Activated CD8-positive, alpha-beta memory T cell treated with anti-CD3 and anti-CD28 coated beads, Interleukin-2, amount 10 ng/mL, durations not matched to agents 7 days and 5 days (primary cell): ENCODE measurements at places on chromosomes 3 and 15.
A peak's percentile ranks its signal among the peaks of the same experiment; 100 is the strongest.

DNA sequence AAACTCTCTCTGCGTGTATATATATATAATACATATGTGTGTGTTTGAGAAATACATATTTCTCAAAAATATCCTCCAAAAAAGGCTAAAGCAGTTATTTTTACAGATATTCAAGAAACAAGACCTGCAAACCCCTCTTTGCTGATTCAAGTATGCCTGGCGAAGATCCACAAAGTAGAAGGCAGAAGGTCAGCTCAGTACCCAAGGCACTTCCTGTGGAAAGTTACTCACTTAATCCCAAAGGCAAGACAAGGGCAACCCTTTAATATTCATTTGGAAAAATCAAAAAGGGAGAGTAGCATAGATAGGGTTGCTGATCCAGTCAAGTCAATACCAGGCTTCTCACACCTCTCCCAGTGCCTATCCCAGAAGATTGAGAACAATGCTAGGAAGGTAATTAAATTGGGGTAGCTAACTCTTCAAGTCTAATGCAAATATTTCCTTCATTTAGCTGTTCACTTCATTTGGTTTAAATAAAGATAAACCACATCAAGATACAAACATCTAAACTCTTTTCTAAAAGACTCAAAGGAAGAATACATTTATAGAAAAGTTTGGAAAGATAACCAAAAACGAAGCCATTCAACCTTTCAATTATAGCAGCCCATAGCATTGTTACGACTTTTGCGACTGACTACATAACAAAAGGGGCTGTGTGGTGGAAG, 7.2 kb downstream of the COX17 start:
- DNase-seq: no peak

GRCh38 chr15:78195735-78196201, 38.6 kb downstream of the ACSBG1 start:
- peak; percentile 61 for DNase-seq

- DNase-seq: no peak
These were observed 287.5 kb downstream of the PTPRG start for GRCh38 chr3:61848885-61849284.

- no peak for DNase-seq
These were observed 192.8 kb upstream of the TBC1D5 start for GRCh38 chr3:17935222-17935621.

DNA sequence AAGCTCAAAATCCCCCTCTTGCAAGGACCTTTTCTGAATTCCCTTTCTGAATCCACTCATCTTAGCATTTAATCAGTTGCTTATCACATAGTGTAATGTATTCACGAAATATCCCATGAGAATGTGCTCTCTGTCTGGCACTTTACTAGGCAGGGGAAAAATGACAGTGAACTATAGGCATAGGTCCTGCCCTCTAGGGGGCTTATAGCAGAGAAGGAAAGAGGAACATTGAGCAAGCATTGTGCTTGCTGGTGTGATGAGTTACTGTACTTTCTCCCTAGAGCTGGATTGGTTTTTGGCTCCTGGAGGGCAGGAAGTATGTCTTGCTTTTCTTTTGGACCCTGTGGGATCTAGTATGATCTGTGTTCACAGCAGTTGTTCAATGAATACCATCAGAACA, 26.5 kb downstream of the DUOX2 start:
- no peak for DNase-seq

- DNase-seq: no peak
These were observed 241.6 kb downstream of the GAP43 start for GRCh38 chr3:115864911-115865310.

DNA sequence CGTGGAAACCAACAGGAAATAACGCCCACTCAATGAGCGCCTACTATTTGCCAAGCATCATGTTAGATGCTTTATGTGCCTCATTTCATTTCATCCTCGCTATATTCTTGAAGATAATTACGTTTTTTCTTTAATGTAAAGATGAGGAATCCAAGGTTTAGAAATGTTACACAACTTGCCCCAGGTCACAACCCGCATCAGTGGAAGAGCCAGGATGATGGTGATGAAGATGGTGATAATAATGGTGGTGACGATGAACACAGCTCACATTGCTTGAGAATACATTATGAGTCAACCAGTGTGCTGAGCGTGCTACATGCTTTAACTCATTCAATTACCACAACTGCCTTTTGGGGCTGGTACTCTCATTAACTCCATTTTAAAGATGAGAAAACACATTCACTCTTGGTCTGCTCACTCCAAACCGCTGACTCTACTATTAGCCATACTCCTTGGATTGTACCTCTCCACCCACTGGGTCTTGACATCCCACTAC, 21.5 kb upstream of the MYO1E start:
- no peak for DNase-seq

DNA sequence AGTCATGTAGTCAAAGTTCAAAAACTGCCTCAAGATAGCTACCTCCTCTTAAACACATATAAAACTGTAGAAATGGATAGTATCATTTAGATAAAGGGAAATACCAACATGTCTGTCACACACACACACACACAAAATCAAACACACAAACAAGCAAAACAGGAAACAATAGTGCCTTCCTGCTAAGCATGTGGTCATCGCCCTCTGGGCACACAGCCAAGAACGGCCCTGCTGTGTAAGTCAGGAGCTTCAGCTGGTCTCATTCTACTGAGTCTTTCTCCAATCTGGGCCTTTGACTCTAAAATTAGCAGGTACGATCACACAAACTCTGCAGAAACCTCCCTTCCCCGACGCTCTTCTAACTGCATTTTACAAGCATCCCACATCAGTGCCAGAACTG, 272.2 kb upstream of the CHRNA7 start:
- DNase-seq: no peak
